ENCODE measurements at places on chromosomes 5 and 9.

GRCh38 chr5:17019324-17019723 is 83.2 kb upstream of the MYO10 start:
- no peak for DNase-seq

DNA sequence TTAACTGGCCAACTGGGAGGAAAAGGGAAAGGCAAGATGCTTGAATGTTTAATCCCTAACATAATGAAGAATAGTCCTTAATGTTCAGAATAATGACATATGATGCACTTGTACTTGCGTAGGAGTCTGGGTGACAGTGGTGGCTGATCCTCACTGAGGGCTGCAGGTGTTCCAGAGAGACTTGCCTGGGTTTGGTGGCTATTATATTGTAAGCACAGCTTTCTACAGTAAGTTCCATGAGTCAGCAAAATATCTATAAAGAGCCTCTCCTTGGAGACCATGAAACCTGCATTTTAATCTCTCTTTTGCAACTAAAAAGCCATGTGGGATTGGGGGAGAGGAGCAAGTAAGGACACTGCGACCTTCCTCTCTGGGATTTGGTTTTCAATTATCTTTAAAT is 1.9 kb upstream of the NPR2 start:
- DNase-seq: no peak

- DNase-seq: no peak
Measured at GRCh38 chr5:35857606-35858205, 1.0 kb downstream of the IL7R start.

DNA sequence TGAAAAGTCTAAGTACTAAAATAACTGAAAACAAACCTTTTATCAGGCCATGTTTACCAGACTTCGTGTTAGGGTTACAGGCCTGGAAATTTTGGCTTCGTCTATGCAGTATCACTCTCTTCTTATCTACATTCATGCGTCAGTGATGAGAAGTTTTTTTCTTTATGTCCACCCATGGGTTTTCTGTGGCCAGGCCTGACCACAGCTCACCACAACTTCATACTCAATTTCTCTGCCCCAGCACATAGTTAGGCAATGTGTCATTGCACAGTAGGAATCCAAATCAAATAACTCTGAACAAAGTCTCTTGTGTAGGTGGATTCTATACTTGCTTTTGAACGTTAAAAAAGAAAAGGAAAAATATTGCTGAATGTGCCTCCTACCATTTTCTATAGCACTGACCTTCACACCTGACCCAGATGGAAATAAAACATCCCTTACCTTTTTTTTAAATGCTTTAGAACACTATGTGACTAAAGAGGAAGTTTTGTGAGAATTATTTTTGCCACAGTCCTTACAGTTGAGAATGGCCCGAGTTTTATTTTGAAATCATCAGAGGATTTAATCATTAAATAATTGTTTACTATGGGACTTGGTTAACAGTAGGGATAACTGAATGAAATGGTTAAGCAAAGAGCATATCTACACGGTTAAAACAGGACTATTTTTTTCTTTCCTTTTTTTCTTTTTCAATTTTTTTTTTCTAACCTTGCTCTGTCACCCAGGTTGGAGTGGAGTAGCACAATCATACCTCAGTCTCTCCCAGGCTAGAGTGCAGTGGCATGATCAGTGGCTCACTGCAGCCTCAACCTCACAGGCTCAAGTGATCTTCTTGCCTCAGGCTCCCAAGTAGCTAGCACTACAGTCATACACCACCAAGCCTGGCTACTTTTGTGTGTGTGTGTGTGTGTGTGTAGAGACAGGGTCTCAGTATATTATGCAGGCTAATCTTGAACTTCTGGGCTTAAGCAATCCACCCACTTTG is 1247.0 kb upstream of the ACO1 start:
- no peak for DNase-seq

- DNase-seq: no peak
Measured at GRCh38 chr9:128174062-128174461, 14.0 kb downstream of the BBLN start.

- no peak for DNase-seq
Measured at GRCh38 chr5:34530637-34531036, 125.5 kb upstream of the RAI14 start.

- DNase-seq: no peak
Measured at GRCh38 chr5:5490774-5491347, 68.4 kb downstream of the ICE1 start.
